ENCODE measurements at places on chromosomes 12 and 14.

DNA sequence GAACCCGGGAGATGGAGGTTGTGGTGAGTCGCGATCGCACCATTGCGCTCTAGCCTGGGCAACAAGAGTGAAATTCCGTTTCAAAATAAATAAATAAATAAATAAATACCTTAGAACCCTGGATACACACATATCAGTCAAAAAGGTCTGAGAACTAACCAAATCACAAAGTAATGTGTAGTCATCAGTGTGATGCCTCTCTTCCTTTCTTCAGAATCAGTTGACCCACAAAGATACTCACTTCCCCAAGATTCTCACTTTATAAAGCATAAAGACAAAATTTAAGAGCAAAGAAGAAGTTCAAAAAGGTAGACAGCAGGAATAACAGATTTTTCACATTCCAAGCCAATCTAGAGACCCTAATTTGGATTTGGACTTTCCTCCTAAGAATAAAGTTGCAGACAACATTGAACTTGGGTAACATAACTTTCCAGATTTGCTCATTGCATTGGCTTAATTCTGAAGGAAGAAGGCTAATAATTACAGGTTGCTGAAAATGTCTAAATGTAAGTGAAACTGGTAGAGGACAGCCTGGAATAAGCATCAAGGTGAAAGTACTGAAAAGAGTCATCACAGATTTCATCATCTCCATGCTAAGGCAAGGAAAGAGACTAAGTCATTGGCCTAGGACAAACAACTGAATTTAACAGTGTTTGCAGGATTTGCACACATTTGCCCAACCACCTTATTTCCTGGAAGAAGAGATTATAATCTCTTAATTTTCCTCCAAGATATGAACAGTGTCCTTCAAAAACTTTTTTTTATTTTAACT, 17.4 kb downstream of the TMED10 start:
- no peak for DNase-seq

GRCh38 chr12:6198556-6198955, 1.6 kb upstream of the CD9 start:
- no peak for DNase-seq

DNA sequence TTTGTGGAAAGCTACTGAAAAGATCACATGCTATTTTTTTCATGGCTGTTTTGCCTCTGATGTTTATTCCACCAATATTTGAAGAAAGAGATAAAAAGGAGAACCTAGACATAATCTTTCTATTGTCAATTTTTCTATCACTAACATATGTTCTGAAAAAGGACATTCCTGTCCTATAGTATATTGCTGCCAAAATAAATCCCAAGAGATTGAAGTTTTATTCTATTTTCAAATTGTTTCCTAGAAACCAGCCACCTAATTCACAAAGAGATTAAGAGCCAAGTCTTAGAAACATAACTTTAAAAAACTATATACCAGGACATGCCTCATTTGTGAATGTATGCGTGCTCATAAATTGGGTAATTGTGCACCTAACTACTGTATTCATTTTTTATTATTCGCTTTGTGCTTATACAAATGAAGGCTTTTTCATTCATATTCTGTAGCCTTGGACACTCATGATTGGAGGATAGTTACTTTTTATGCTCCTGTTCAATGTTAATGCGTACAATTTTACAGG, 200.7 kb downstream of the FUT8 start:
- no peak for DNase-seq

GRCh38 chr12:97397008-97397407, 65.6 kb upstream of the RMST start:
- DNase-seq = no peak

DNA sequence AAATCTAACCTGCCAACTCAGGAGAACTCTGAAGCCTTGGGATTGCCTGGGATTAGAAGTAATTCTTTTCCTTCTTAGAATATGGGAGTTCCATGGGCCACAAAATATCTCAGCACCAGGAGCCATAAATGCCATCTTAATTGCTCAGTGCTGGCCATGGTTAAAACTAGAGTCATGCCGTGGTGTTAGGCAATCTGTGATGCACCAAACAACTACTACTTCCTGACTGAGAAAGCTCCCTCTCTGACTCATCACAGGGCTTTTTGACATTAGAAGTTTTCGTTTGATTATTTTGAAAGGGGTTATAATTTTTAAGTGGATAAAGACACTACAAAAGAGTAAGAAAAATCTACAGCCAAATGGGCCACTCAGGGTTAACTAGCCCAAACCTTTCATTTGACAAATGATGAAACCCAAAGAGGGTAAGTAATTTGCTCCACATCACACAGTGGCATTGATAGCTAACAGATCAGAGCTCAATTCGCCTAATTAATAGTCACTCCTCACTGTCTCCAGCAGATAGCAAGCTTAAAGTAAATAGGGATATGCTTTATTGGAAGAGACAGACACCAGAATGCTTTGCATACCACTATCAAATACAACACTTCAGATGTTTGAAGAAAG, 377.3 kb downstream of the EMP1 start:
- DNase-seq = no peak

- DNase-seq = no peak
Observed at GRCh38 chr12:85963326-85963725, 89.2 kb downstream of the NTS start.

DNA sequence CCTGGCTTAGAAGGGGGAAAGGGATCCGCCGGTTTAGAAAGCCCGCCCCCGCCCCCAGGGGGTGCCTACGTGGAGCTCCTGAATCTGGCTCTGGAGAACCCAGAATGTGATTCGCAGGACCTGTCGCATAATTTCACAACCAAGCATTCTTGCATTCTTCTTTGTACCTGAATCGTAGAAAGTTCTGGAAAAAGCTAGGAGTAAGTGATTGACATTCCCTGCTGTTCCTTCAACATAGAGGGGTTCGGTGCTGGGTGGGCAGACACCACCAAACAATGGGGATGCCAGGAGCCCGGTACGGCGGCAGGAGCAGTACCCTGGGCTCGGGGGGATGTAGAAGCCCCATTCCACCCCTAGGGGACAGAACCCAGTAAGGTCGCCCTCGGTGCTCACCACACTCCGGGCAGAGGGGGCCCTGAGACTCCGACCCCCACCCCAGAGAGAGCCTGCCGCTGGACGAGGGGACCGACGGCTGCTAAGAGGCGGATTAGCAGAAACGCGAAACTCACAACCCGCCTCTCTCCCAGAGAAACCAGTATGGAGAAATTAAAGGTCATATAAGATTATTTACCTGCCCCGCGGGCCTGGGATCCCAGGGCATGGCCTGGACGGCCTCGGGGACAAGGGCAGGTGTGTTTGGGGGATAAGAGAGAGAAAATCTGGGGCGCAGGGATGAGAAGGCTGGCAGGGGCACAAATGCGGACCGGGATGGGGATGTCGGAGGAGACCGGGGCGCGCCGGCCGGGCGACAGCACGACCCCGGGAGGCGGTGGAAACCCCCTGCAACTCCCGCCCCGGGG, 520 bp downstream of the CSRP2 start:
- peak; percentile 41 for DNase-seq

GRCh38 chr12:46430340-46430948, 57.9 kb upstream of the SLC38A2 start:
- no peak for DNase-seq

DNA sequence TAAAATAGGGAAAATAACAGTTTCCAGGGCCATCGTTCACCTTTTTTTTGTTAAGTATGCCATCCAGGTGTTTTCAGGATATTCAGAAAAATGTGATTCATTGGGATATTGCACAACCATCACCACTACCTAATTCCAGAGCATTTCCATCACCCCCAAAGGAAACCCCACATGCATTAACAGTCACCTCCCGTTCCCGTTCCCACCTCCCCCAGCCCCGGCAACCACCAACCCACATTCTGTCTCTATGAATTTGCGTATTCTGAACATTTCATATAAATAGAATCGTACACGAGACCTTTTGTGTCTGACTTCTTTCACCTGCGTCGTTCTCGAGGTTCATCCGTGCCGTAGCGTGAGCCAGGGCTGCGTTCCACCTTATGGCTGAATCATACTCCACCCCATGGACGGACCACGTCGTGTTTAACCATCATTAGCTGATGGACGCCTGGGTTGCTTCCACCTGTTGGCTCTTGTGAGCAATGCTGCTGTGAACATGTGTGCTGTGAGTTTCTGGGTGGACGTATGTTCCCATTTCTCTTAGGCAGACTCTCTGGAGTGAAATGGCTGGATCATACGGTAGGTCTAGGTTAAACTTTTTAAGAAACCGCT, 51.0 kb upstream of the NCOR2 start:
- no peak for DNase-seq

All from 8988T (cell line).